ENCODE measurements at places on chromosomes 3 and 15. TPM values are rescaled to one million over a fixed set of nuclear protein-coding genes. Genes with fewer than 3 reads are reported as not detected.
A peak's percentile ranks its signal among the peaks of the same experiment; 100 is the strongest.

The SCAMP5 gene
- total RNA-seq = 0.43 TPM

DNA sequence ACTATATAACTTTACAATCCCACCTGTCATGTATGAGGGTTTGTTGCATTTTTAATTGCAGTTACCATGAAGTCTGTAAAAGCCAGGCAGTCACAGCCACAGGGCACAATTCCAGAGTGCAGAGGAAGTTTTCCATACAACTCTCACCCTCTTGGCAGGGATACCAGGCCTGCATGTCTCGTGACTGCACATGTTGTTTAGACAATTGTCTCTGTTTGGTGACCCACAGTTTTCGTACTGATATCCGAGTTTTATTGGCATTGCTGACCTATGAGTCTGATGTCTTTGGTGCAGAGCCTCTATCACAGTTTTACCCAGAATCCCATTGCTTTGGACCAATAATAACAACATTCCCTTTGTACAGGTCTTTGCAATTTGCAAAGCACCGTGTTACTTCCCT is 24.9 kb upstream of the MYZAP start:
- peak; percentile 31 for DNase-seq

DNA sequence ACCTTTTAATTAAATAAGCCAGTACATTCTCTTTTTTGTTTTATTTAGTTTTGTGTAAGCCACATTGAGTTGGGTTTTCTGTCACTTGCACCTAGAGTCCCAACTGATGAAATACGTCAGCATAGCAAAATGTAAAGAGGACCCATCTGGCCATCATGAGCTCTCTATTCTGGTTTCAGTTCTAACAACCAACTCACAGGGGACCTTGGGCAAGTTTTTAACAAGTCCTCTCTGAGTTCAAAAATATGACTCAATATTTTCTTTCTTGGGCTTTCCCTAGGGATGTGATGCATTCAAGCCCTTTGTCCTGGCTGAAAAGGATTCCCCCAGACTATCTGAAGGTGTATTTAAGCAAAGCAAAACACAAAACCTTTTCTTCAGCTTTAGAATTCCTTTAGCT is 32.9 kb downstream of the PLCH1 start:
- no peak for DNase-seq

GRCh38 chr3:108098003-108098370 is 7.2 kb upstream of the CD47 start:
- no peak for DNase-seq

The RETNLB gene
- not detected for total RNA-seq

GRCh38 chr3:98341758-98342157 is 11.9 kb upstream of the OR5K4 start:
- no peak for DNase-seq

The GXYLT2 gene
- total RNA-seq = 18.1 TPM

DNA sequence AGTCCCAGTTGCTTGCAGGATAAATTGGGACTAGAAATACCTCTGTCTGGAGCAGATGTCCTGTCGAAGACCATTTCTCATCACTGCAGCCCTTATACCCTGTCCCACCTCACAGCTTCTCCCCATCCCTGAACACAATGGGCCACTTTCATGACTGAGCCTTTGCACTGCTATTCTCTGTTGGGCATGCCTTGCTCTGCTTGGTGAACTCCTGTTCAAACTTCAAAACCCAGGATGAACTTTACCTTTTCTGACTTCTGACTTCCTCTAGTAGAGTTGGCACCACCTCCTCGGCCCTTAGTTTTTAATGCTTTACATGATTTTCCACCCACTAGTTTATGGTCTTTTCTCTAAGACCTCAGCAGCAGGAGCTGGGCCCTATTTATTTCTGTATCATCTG is 48.4 kb downstream of the ST6GAL1 start:
- no peak for DNase-seq

The PTH1R gene
- 2.6 TPM for total RNA-seq

GRCh38 chr3:101829874-101830273 is 19.4 kb upstream of the NFKBIZ start:
- no peak for DNase-seq

The PRSS50 gene
- total RNA-seq = not detected

The TYRO3 gene
- 14.5 TPM for total RNA-seq

GRCh38 chr15:28885128-28885629 is 595 bp upstream of the APBA2 start:
- no peak for DNase-seq

GRCh38 chr15:77543159-77543882 is 89.4 kb downstream of the LINGO1 start:
- DNase-seq = peak; percentile 84

- no peak for DNase-seq
These were observed 98.6 kb upstream of the ABHD17C start for GRCh38 chr15:80596521-80596976.

The TGM4 gene
- total RNA-seq = not detected

The SLC22A14 gene
- total RNA-seq = 0.86 TPM

The LTF gene
- total RNA-seq = not detected

GRCh38 chr15:45468294-45468693 is 54.3 kb downstream of the SLC30A4 start:
- no peak for DNase-seq

- no peak for DNase-seq
These were observed 29.4 kb downstream of the ZPLD1 start for GRCh38 chr3:102464261-102464660.

The COL6A5 gene
- under 0.01 TPM for total RNA-seq

The P4HTM gene
- 26.8 TPM for total RNA-seq

GRCh38 chr3:9903904-9904303 is 1.3 kb downstream of the IL17RE start:
- no peak for DNase-seq

DNA sequence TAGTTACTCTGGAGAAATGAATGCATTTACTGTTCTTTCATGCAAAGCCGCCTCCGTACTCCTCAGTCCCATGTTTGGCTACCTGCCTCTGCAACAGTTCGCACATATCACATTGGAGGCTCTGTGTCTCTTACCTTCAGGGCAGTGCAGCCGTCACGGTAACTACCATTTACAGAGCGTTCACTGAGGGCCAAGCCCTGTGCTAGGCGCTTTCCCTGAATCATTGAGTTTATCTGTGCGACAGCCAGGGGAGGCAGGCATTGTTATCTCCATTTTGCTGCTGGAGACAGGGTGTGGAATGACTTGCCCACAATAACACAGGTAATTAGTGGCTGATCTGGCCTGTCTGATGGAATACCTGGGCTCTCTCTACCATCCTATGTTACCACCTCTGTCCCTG is 115.0 kb downstream of the THSD4 start:
- no peak for DNase-seq

- DNase-seq = no peak
These were observed 25.3 kb upstream of the PIAS1 start for GRCh38 chr15:68028888-68029207.

The DPH3 gene
- 20.0 TPM for total RNA-seq

GRCh38 chr15:61780278-61780980 is 279.8 kb downstream of the VPS13C start:
- no peak for DNase-seq

DNA sequence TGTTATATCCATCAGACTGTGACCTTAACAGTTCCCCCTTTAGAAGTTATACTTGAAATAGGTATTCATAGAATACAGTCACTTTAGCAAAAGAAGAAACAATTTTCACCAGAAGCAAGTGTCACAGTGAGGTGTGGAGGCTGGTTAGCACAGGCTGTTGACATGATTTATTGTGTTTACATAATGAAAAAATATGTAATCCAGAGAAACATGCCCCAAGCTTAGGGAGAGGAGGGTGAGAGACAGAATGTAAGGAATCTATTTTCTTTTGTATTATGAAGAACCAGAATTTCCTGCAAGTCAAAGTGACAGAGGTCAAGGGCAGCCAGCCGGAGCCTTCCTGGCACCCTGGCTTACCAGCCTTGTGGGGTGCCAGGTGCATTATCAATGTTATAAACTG is 4.0 kb downstream of the IL12A start:
- peak; percentile 20 for DNase-seq

- no peak for DNase-seq
These were observed 16.8 kb downstream of the IL17RB start for GRCh38 chr3:53863145-53863544.

GRCh38 chr15:91231703-91232102 is 131.6 kb downstream of the SV2B start:
- DNase-seq = no peak

The ADIPOQ gene
- not detected for total RNA-seq

DNA sequence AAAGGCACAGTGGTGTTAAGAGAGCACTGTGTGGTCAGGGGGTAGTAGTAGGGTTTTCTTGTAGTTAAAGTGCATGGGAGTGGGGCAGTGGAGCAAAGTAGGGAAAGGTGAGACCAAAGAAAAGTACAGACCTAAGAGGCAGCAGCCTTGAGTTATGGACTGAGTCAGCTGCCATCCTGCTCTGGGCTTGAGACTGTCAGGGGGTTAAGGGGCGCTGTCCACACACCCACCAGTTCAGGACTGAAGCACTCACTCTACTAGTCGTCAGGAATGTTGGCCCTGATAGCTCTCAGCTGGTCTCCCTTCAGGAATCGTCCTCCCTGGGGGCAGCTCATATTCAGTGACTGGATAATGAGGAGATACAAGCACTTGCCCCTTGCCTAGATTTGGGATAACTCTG is 7.9 kb downstream of the CCR4 start:
- no peak for DNase-seq

The LRRC3B gene
- total RNA-seq = not detected

DNA sequence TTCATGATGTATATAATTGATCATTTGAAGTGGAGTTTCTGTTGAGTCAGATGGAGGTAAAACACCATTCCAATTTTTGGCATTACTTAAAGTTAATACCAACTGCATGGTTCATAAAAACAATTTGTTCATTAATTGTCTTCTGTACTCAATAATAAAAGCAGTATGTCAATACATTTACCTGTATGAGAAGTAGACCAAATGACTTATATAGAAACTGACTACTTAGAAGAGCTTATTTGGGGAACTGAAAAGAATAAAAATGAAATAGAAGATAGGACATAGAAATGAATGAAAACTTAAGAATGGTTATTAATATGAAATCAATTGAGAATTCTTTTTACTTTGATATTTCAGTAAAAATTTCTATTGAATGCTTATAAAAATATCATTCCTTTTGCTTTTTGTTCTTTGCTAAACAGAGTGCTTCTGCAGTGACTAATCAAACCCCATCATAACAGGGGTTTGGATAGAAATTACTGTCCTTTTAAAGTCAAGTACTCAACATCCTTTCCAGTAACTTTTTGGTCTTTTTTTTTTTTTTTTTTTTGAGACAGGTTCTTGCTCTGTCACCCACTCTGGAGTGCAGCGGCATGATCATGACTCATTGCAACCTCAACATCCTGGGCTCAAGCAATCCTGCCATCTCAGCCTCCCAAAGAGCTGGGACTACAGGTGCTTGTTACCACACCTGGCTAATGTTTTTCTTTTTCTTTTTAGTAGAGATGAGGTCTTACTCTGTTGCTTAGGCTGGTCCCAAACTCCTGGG is 6.5 kb upstream of the CRYBG3 start:
- DNase-seq = no peak

DNA sequence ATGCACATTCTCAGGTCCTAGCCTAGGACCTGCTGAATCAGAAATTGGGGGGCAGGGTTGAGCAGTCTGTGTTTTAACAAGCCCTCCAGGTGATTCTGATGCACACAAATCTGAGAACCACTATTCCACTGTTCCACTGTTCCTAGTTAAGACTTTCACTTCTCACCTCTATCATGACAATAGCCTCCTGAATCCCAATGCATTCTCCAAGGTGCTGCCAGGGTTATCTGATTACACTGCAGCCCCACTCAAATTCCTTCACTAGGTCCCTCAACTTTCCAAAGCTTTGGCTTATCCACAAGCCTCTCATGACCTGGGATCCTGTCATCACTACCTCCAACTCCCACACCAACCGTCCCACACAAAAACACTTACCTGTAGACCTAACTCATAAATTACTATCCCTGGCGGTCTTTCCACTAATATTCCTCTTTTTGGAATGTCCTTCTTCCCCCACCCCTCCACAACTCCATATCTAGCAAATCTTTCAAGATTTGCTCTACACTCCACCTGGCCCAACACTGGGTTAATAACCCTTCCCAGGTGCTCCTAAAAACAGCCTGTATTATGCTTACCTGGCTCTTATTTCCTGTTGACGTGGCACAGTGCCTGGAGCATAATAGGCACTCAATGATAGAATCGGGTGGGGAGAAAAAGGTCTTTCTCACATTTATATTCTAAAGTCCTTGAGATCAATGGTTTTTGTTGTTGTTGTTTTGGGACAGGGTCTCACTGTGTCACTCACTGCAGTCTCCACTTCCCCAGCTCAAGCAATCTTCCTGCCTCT is 27.2 kb downstream of the TBL1XR1 start:
- DNase-seq = no peak

The GPR171 gene
- total RNA-seq = not detected

The KCNAB1 gene
- total RNA-seq = not detected

The PLD1 gene
- total RNA-seq = 19.4 TPM

- DNase-seq = no peak
These were observed 48.8 kb downstream of the MESD start for GRCh38 chr15:80940851-80941250.

DNA sequence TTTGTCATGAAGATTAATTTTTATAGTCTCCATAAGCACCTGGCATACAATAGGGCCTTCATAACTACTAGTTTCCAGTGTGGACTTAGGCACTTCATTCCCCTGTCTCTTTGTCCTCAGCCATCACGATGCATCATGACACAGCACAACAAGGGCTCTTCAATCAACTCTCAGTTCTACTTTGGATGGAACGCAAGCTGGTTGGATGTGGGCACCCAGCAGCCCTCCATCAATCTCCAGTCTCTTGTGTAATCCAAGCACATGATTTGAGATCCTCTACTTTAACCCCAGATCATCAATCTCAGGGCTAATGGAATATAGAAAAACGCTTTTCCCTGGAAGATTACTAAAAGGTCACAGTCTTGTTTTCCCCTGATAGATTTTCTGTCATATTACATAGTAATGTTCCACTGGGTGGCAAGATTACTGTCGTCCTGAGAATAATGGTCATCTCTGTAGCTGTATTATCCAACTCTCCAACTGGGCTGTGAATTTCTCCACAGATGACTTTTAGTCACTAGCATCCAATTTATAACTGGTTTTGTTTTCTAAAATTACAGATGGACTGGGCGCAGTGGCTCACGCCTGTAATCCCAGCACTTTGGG is 22.9 kb upstream of the CHRNA7 start:
- no peak for DNase-seq

DNA sequence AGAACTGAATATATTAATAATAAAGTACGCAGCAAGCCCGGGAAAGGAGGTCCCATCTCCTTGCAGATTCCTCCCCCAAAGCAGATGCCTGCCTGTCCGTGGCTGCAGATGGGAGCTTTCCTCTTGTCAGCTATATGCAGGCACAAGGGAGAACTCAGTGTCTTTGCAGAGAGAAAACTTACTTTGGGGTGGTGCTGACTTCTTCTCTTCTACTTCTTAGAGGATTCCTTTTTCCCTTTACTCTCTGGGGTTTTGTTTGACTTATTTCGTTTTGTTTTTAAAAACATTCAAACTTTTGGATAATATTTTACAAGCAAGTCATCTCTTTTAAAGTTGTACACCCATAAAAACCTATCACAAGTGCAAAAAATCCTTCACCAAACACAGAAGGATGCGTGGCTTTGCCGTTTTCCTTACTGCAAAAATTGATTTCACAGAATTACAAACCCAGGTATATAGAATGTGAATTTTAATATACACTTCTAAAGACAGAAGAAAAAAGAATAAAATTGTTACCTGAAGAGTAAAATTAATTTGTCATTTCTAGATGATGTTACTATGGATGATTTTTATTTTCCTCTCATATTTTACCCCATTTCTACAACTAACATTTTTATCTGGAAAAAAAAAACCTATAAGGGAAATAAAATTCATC is 65.3 kb upstream of the IGF1R start:
- DNase-seq = no peak

All from fibroblast of villous mesenchyme (primary cell).